Karpas-422 (cell line): ENCODE measurements at places on chromosomes 2 and 18. TPM values are rescaled to one million over a fixed set of nuclear protein-coding genes. Genes with fewer than 3 reads are reported as not detected.

ADCY3 gene
- total RNA-seq, result 57.6 and 58.4 TPM in 2 replicates

NEU4 gene
- total RNA-seq, result not detected in 2 replicates

MTCL1 gene
- total RNA-seq, result 0.43 and 2.9 TPM in 2 replicates

SLC38A11 gene
- total RNA-seq, result not detected in 2 replicates

DSC3 gene
- total RNA-seq, result 0.04 and 0.22 TPM in 2 replicates

LOXL3 gene
- total RNA-seq, result 0.15 and 1.3 TPM in 2 replicates
